8988T (cell line): ENCODE measurements at places on chromosomes 7 and 10.

DNA sequence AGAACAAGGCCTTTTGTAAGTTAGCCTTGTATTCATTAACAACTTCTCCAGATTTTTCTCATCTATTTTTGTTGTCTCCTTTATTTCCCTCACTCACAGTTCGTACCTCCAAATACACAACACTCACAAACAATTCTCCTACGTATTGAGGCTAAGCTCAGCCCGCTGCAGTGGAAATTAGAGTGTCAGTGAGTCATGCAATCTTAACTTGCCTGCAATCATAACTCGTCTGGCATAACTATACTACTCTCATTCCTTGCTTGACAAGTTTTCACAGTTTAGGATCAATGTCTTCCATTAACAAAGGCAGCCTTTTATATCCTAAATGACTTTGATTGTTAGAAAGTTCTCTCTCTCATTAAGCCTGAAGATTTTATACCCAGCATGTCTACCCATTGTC, 23.8 kb downstream of the TMEM196 start:
- DNase-seq = no peak

DNA sequence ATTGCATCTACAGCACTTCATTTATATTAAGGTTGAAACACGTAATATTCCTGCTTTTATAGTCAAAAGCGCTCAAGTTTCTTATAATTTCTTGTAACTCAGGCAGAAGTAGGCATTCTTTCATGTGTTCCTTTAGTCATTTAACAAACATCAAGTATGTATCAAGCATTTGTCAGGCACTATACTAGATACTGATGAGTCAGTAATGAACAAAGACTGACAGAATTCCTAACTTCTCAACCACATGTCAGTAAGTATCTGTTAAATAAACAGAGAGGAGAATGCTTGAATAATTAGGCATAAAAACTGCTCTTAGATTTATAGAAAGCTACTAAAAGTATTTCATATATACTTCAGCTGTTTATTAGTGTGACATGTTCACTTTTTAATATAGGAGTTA, 9.9 kb downstream of the CRPPA start:
- DNase-seq = no peak

GRCh38 chr7:53001221-53001620, 34.2 kb upstream of the POM121L12 start:
- DNase-seq = no peak

DNA sequence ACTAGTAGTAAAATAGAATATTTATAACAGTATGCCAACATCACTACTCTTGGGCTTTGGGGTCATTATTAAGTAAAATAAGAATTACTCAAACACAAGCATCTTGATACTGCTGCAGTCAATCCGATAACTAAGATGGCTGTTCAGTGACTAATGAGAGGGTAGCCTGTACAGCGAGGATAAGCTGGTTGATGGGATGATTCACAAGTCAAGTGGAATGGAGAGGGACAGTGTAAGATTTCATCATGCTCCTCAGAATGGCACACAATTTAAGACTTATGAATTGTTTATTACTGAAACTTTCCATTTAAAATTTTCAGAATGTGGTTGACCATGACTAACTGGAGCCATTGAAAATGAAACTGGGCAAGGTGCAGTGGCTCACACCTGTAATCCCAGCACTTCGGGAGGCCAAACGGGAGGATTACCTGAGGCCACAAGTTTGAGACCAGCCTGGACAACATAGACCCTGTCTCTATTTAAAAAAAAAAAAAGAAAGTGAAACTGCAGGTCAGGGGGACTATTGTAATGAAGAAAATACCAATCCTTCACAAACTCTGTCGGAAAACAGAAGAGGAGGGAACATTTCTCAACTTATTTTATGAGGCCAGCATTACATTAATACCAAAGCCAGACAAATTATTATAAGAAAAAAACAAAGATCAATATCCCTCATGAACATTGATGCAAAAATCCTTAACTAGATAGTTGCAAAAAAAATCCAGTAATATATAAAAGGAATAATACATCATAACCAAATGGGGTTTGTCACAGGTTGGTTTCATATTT, 11.2 kb downstream of the AVL9 start:
- no peak for DNase-seq

DNA sequence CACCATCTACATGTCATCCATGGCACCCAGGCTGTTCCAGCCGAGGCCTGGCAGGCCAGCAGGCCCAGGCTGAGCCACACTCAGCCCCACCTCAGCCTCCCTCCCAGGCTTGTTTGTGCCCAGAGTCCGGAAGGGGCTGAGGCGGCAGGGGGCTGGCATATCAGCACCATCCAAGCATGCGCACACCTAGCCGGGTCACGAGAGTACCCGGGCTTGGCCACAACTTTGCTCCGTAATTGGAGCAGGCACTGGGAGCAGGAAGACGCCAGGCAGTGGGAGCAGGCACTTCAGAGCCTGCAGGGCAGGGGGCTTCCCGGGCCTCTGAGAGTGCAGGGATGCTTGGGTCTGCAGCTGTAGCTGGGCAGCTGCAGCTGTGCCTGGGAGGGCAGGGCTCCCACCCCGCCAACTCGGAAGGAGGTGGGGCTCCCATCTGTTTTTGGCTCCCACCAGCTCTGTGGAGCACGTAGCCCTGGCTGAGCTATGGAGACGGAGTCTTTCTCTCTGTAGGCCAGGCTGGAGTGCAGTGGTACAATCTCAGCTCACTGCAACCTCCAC, 15.2 kb upstream of the TSPAN15 start:
- DNase-seq = no peak

- DNase-seq = no peak
Measured at GRCh38 chr7:142414135-142414534, 156.3 kb upstream of the PRSS58 start.

DNA sequence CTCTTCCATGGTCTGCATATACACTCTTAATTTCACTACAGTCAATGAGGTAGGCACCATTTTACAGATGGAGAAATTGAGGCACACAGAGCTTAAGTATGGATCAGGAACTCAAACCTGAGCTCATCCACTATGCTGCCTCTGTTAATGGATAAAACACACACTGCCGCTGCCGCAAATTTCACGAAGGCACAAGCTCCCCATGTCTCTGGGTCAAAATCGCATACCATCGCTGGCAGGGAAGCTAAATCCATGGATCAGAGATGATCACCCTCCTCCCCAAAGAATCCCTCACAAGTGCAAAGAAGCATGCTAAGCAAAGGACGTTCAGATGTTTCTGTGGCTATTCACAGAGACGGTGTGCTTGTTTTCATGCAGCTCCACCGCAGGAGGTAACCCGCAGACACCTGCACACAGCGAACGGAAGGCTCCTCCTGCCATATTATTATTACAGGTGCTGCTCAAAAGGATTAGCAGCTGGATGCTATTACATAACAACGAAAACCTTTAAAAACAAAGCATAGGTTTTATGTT, 109.3 kb downstream of the UBE2H start:
- no peak for DNase-seq

- DNase-seq = no peak
Measured at GRCh38 chr10:77455561-77455960, 182.0 kb downstream of the KCNMA1 start.

GRCh38 chr7:140698477-140698876, 2.0 kb downstream of the NDUFB2 start:
- no peak for DNase-seq

DNA sequence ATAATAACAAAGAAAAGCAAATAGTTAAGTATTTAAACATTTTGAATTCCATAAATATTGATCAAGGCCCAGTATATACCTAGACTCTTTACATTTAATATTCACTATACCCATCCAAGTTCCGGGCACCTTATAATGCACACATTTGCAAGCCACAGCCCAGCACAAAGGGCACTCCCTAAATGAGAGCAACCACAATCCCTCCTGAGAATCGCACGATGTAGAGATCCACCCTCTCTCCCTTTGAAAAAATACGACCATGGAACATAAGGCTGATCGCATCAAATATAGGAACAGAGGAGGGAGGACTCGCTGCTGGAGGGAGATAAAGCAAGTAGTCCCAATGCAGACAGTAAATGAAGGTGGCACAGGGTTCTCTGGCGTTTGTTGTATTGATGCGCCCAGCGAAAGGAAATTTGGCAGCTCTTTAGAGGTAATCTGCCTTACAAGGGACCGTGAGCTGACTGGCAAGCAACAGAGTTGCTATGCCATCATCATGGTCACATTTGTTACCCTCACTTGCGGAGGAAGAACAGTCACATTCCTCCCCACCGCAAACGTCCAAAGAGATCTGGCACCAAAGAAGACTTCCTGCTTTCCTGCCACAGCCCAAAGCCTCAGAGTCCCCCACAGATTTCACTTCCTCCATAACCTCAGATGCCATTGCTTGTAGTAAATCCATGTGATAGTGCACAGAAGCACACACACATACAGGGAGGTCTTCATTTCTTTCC, 16.1 kb upstream of the TAS2R40 start:
- no peak for DNase-seq

GRCh38 chr7:90660100-90660499, 64.0 kb downstream of the CDK14 start:
- DNase-seq = no peak

- no peak for DNase-seq
Measured at GRCh38 chr10:104113376-104113956, 8.5 kb upstream of the SFR1 start.

DNA sequence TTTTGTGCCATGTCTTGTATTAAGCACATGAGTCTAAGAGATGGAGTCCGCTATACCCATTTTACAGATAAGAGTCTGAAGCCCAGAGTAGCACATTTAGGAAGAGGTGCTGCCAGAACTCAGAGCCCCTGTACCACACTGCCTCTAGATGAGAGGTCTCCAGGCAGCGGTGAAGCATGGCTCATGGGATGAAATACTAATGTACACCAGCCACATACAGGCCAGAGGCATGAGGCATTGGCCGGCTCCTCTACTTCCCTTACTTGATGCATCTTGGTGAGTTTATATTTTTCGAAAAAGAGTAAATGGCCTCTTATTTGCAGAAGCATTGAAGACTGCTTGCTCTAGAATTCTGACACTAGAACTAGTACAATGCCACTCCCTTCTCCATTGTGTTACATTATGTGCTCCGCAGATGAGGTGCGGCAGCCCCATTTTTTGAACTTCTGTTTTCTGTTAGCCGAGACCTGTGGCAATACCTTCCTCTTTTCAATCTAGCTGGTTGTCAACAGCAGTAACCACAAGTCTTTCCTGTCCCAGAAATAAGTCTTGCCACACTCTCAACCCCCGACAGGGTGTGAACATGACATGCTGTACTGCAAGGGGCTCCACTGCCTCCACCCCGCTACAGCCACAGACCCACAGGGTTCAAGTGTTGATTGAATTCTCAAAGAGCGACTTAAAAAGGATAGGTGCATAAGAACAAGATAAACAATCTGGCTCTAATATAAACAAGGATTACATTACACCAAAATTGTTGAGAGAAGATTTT, 145.3 kb downstream of the CELF2 start:
- no peak for DNase-seq

DNA sequence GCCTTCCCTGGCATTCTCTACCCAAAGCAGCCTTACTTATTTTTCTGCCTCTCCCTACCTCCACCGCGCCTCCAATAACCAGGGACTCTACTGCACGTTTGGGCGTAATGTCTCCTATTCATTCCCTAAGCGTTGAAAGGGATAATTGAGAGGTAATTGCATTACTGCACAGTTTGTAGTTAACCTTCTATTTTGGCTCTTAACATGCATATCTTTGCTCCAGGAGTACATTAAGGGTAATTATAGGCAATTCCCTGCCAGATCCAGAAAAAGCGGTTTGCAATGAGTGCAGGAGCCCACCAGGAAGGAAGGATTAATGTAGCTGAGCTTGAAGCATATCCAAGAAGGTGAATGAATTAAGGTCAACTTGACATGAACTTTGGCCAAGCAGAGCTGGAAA, 558.4 kb downstream of the TYW1 start:
- DNase-seq = no peak

DNA sequence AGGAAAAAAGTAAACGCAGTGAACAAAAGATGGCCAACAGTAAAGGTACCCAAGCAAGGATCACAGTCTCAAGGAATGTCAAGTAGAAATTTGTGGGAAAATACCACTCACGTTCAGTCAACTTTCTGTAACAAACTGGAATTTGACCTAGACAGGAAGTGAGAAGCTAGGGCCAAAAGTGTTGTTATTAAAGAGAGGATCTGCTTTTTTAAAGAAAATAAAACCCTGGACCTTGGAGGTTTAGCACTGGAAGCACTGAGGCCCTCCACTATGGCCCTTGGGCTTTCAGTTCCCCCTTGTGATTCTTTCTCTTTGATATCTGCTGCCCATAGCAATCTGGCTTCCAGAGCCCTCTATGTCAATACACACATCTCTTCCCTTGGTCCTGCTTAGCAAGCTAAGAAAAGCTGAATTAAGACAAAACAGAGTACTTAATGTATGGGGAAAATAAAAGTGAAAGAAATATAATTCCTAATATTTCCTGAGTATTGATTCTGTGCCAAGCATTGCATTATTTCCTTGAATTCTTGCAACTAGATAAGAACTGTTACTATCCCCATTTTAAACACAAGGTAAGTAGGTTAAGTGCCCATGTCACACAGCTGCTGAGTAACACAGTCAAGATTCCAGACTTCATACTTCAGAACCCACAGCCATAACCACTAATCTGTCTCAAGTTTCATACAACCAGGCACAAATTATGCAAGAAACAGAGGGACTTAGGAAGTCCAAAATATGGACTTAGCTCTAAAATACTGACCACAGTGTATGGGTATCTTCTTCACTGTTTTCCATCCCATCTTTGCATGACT, 2.6 kb upstream of the ZNF438 start:
- no peak for DNase-seq

GRCh38 chr10:127802531-127803095, 65.6 kb downstream of the FOXI2 start:
- DNase-seq = no peak

DNA sequence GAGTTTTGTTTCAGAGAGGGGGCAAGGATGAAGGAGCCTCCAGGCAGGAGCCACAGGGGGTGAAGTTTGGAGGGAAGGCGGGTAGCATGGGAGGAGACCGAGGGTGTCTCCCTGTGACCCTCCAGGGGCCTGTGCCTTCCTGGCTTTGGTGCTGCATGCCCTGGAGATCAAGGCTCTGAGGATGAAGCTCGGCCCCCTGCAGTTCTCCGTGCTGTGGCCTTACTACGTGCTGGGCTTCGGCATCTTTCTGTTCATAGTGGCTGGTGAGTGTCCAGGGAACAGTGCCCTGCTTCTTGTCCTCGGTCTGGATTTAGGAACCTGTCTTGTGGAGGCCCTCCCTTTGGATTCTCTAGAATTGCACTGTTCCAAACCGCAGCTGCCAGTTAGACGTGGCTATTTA, 9.2 kb upstream of the ZSCAN25 start:
- DNase-seq = no peak
